SW480 (cell line): ENCODE measurements at places on chromosomes 7 and 10.

DNA sequence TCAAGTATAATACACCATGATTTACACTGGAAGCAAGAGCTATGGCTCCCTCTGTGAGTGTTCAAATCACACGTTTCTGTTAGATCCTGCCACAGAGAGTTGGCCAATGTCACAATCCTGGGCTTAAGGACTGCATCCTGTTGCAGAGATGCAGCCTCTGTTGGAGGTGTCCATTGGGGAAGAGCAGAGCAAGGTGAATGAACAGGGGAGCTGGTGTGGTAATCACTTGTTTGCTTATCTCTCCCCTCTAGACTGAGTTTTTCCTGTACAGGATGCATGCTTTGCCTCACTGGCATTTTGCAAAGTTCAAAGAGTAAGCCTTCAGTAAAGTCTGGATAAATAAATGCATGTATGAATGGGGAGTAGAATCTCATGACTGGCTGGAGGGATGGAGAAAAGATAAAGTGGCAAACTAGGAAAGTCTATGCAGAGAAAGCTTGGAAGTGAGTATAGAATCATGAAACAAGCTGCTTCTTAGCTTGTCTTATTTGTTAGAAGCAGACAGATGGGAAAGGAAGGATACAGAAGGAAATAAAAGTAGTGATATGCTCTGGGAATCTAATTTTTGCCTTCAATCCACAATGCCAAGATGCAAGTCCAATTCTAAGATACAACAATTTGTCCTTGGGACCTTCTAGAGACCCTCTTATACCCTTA, 605.9 kb downstream of the KCNMA1 start:
- no peak for DNase-seq

DNA sequence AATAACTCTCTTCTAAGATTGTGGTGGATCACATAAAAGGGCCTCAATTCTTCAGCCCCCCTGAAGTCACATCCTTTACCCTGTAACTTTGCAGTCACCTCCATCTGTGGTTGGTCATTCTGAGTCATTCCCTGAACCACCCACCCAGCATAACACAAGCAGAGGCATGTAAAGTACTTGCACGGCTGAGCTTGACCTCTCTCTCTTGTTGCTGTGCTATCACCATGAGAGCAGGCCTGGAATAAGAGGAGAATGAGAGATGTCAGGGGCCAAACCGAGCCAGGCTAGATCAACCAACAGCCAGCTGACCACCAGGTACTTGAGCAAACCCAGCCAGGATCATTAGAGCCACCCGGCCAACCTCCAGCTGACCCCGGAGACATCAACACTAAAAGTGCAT, 13.5 kb upstream of the STK17A start:
- peak; percentile 58 for DNase-seq

GRCh38 chr7:150476819-150477631, 26.6 kb downstream of the GIMAP8 start:
- no peak for DNase-seq

GRCh38 chr10:119207713-119208552, 562 bp downstream of the GRK5 start:
- DNase-seq: peak; percentile 54

- no peak for DNase-seq
Measured at GRCh38 chr10:188546-188945, 53.3 kb downstream of the ZMYND11 start.

DNA sequence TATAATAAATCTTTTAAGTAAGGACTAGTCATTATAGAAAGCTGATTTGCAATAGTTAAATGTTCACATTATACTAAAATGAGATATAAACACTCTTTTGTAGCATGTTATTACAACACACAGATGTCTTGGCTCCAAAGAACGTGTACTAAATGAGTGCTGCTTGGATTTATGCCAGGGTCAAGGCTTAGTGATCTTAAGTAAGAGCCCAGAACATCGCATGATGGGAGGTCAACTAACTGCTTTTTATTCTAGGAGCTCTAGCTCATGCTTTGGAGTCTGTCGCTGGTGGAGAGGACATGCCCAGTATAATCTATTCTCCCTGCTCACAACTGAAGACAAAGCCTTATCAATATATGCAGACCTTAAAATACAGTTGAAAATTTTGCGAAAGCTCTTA, 315.1 kb downstream of the BBS9 start:
- no peak for DNase-seq

GRCh38 chr7:83863906-83864305, 215.0 kb upstream of the SEMA3E start:
- DNase-seq: no peak

GRCh38 chr7:17477182-17477581, 178.7 kb downstream of the AHR start:
- no peak for DNase-seq

DNA sequence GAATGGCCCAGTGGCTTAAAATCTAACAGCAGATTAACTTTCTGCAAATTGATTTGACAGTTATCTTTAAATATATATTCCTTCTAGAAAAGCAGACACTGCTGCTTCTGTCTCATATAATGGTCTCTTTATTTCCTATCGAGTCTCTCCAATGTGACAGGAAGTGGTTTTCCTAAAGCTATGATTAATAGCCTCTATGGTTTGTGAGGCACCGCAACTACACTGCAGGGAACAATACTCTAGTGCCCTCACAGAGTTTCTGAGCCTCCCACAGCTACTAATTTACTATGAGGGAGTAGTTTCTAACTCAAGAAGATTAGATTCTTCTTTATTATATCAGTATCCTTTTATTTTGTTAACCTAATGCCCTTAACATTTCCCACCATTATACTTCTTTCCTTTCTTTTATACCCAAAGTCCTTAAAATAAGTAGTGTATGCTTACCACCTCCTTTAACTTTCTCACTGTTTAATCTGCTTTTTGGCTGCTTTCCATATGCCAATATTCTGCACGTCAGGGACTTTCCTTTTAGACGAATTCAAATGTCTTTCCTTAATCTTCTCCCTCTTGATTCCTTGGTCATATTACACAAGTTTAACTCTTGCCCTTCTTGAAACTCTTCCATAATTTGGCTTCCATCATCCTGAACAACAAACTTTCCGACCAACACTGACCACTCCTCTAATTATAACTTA, 23.8 kb upstream of the AHR start:
- peak; percentile 69 for DNase-seq

DNA sequence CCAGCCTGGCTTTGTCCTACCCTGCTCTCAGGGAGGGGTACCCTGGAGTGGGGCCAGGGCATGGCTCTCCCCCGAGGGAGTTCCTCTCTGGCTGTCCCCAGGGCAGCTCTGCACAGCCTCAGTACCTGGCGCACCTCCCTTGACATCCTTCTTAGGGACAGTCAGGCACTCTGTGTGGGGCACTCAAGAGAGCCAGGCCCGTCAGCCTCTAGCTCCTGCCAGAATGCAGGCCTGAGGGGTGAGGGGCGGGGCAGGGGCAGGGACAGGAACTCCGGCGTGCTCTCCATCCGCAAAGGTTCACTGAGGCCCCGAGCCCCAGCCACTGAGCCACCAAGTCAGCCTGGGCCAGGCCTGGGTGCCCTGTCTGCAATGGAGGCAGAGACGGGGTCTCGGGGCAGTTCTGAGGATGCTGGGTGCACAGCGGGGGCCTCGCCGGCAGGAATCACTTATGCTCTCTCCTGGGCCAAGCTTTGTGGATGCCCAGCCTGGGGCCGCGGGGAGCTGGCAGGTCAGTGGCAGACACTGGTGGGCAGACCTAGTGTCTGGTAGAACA, 10.1 kb downstream of the LIMK1 start:
- peak; percentile 41 for DNase-seq

GRCh38 chr10:132022241-132022640, 40.5 kb upstream of the BNIP3 start:
- no peak for DNase-seq

DNA sequence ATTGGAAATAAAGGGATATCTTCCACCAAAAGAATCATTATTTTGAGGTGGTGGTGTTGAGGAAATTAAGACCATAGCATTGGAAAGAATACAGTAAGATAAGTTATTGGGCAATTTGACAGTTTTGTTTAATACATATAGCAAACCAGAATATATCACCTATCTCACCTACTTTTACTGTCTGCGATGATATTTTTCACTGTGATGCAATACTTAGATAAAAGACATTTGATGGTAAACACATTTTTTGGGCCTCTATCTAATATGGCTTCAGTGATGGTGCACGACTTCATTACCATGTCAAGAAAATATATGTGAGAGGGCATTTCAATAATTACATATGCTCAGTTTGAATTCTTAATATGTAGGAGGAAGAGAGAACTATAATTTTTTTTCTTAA, 93.7 kb upstream of the MAGI2 start:
- DNase-seq: no peak

GRCh38 chr7:141557360-141557759, 6.2 kb downstream of the AGK start:
- DNase-seq: no peak

DNA sequence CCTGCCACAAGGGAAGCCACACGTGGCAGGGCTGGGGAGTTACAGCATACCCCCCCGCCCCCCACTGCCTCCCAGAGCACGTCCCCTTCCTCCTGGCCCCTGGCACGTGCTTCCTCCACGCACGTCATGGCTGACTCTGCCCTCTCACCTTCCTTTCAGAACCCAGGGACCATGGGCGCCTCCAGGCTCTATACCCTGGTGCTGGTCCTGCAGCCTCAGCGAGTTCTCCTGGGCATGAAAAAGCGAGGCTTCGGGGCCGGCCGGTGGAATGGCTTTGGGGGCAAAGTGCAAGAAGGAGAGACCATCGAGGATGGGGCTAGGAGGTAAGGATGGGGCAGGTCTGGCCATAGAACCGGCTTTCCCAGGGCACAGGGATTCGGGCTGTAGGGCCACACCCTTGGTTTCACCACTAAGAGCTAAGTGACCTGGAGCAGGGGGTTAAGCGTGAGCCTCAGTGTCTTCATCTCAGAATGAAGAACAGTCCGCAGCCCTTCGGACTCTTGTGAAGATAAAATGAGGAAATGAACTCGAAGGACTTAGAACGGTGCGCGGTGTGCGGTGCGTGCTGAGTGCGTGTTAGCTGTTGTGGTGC, 2.5 kb downstream of the NUDT1 start:
- DNase-seq: no peak

DNA sequence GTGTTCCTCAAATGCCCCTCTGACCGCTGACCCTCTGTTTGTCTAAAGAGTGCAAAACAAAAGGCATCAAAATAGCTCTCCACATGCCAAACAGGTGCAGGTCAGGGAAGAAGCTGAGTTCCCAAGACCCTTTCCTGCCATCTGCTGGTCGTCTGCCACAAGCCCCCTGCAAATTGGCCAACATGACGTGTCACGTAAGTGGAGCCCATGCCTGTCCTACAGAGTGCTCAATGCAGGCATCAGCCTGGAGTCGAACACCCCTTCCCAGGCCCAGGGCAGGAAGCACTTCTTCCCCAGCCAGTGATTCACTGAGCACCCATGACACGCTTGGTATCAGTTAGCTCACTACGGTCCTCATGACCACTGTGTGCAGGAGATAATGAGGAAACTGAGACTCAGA, 14.1 kb downstream of the TMEM72 start:
- DNase-seq: peak; percentile 18

- no peak for DNase-seq
Measured at GRCh38 chr7:5214236-5214635, 24.2 kb downstream of the WIPI2 start.

DNA sequence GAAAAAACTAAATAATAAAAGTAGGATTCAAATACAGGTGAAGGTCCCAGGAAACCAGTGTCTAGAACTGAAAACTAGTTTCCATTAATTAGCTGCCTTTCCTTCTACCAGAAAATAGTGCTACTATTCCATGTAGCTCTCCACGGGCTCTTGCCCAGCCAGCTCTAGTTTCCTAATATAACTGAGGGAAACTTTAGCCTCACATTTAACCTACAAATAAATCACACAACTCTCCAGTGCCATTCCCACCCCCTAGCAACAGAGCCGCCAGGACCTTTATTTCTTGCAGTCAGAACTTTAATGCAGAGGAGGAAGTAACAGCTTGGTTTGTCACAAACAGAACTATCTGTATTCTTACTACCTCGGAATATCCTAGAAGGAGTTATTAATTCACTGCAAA, 10.3 kb downstream of the TOMM7 start:
- no peak for DNase-seq

DNA sequence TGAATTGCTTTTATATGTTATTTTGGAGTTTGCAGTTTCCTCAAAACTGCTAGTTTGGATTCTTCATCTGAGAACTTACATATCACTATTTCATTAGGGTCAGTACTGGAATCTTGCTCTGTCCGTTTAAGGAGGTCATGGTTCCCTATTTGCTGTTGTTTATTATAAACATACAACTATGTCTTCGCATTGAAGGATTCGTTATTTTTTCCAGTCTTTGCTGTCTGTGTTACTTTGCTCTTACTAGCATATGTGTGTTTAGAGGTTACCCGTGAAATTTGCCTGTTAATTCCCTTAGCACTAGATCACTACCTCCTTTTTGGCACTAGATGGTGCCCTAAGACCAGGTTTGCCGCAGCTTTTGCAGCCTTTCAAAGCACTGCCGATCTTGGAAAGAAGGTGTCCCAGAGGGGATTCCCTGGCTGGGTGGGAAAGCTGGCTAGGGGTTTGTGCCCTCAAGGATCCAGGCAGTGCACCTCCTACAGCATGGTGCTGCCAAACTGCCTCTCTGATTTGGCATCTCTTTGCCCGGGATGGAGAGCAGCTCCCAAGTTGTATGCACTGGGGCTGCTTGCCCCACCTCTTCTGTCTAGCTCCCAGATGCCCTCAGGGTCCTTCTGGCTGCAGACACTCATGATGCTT, 103.1 kb upstream of the APBB1IP start:
- peak; percentile 68 for DNase-seq

DNA sequence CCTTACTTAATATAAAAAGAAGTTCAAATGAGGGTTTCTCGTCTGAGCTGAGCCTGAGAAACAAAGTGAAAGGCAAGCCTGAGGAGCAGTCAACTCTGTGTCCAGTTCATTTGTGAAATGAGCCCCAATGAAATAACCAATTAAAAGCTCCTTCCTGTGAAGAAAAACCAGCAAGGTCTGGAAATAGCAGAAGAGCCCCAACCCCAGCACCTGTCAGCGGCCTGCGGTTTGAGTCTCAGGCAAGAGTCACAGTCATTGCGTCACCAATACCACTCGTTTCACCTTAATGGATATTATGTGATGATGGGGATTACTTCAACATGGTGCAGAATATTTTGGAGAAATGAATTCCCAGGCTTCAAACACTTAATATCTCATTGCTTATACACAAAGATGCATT, 211.3 kb upstream of the DPP6 start:
- no peak for DNase-seq

DNA sequence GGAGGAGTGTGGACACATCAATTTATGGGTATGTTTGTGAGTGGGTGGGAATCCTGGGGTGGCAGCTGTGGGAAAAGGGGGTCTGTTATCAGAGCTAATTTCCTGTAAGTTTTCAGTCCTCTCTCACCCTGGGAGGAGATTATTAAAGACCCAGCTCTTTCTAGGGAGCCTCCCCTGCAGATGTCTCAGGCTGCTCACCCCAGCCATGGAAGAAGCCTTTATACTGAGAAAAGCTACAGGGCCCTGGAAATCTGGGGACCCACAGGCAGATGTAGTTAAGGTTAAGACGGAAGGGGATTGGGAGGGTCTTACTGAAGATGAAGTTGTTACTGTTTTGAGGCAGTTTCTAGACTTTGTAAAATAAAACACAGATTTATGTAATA, 4.6 kb downstream of the ZNF680 start:
- no peak for DNase-seq
